ENCODE measurements at places on chromosomes 5 and 9. TPM values are rescaled to one million over a fixed set of nuclear protein-coding genes. Genes with fewer than 3 reads are reported as not detected.

DNA sequence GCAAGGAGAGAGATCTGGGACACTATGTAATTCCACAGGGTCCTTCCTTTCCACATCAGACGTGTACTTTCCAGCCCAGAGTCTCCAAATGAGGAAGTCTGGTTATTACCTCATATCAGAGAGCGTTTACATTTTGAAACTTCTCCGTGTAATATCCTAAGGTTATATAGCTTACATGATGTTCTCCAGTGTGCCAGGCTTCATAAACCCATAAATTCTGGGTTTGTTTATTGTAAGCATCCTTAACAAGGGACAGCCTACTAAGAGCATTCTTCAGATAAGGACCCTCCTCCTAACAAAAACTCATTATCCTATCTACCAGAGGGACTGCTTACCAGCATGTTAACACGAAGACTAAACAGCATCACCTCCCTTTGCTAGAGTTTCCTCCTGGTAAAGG is 17.9 kb downstream of the SRFBP1 start:
- no peak for DNase-seq

GRCh38 chr9:122320413-122320881 is 50.4 kb upstream of the PTGS1 start:
- DNase-seq: no peak

- DNase-seq: no peak
Observed at GRCh38 chr5:320524-321229, 837 bp upstream of the AHRR start.

DNA sequence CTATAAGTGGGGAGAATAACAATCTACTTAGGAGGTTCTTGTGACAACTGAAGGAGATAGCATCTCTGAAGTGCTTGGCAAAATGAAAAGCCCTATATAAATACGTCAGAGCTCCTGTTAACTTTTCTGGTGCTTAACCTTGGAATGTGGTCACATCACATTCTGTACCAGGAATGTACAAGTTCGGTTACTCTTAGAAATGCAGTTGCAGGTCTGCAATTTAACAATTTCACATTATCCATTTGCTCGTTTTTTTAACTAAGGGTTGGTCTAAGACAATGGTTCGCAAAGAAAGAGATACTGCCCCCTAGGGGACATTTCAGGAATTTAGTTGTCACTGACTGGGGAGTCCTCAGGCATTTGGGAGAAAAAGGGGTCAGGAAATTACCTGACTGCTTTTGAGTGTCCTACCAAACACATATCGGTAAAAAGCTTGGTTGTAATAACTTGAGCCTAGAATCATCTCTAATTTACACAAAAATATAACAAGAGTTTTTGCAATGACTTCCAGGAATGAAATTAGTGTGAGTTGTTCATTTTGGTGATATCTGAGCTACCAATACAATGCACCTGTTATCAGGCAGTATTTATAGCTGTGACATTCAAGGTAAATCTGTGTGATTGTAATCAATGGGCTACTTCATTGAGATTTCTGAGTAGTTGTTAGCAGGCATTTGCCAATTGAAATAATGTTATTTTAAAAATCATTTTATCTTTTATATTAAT is 5.4 kb upstream of the HBEGF start:
- DNase-seq: peak; percentile 68

DNA sequence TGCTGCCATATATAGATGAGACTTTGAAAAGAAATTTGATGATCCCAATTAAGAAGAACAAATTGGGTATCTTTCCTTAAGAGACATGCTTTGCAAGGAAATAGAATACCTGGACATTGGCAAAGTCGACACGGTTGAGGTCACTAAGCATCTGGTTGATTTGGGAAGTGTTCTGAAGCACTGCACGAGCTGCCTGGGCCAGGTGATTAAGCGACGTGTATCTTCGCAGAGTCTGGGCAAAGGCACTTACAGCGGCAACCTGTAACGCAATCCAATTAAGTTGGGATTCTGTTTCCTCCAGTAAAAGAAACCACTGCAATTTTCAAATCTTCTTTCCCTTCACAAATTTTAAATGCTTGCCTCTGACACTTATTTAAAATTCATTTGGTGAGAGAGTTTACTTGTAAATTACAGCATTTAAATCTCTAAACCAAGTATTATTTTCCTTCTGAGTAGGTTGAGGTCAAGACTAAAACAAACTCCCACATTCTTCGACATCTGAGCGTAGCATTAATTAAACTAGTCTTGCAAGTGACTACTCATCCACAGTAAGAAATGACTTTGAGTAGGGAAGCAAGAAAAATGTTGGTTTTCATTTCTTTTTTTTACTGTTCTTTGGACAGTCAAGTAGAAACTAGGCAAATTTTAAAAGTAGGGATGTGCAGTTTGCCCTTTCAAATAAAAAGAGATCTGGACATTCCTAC is 262.8 kb downstream of the RFX3 start:
- no peak for DNase-seq

DNA sequence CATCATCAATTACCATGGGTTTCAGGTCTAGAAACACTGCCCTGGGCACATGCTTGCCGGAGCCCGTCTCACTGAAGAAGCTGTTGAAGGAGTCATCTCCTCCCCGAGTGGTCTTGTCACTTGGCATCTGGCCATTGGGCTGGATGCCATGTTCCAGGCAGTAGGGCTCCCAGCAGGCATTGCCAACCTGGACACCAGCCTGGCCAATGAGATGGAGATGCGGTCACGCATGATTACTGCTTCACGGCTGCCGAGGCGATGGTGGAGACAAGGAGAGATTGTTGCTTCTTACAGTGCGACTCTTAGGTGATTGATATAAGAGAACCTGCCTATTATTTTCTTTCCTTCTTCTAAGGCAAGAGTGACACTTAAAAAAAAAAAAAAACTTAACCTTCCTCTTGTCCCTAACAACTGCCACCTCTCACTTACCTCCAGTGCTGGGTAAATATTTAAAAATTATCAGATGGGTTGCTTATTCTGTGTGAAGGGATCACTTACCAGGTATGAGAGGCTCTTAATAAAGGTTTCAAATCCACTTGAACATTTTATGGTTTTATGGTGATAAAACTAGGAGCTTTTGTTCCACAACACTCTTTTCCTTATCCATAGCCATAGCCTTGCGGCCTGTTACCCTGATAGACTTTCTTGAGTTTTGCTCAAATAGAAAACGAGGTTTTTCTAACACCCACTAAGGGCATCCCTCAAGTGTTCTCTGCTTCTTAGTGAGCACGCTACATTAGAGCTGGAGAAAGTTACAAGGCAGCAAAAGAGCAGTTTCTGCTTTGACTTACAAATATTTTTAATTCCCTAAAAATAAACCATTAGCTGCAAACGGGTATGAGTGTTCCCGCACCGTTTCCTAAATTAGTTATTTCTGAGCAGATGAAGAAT is 41.2 kb downstream of the NIM1K start:
- no peak for DNase-seq

DNA sequence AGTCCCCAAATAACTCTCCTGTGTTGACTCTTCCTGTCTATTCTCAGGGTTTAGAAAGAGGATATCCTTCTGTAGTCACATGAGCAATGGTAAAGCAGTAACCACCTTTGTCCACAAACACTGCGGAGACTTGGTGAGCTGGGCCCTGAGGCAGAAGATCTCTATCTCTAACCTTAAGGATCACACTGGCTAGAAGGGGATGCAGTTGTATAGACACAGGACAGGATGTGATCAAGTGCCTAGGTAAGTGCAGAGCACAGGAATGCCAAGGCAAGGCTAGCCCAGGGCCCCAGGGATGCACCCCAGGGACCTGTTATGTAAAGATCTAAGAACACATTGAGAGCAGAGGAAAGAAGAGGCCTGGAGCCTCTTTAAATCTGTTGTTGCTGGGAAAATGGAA is 610.5 kb downstream of the IRX1 start:
- DNase-seq: no peak

DNA sequence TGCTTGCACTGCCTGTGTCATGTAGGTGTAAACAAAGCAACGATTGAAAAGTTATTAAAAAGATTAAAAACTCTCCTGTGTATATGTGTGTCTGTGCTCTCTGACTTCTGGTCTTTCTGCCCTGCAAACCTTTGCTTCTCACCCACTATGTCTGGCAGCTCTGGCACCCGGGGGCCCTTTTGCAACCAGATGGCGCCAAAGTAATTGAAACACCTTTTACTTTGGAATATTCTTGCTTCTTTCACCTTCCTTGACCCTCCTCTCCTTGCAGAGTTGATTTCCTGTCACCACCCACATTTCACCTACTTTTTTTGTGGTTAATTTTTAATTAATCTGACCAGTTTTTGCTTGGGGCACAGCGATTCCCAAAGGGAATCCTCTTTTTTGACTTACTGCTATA is 275.5 kb downstream of the ARHGEF28 start:
- no peak for DNase-seq

DNA sequence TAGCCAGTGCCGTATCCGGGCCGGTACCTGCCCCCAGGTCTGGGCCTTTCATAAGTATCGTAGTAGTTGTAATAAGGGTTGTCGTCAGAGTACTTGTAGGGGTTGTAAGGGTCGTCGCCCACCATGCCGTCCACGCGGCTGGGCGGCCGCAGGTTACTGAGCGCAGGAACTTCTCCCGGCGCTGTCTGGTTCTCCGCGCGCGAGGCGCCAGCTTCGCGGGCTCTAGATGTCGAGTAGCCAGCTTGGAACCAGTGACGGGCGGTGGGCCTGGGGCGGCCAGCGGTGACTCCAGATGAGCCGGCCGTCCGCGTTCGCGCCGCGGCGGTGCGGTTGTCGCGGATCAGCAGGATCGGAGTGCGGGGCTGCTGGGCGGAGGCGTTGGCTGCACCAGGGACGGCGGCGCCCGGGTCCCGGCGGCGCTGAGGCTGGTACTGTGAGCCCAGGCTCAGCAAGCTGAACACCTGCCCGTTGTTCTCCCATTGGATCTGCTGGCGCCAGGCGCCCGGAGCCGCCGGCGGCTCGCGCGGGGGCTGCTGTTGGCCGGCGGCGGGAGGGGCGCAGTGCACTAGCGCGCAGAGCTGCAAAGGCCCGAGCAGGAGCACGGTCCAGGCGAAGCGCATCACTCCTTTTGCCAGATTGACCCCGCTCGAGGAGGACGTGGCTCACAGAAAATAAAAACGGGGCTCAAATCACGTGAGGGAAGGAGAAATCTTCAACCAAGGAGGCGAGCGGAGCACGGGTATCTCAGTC is 518 bp downstream of the LOX start:
- DNase-seq: no peak

- DNase-seq: no peak
Observed at GRCh38 chr9:128080206-128080605, 12.2 kb downstream of the SLC25A25 start.

DNA sequence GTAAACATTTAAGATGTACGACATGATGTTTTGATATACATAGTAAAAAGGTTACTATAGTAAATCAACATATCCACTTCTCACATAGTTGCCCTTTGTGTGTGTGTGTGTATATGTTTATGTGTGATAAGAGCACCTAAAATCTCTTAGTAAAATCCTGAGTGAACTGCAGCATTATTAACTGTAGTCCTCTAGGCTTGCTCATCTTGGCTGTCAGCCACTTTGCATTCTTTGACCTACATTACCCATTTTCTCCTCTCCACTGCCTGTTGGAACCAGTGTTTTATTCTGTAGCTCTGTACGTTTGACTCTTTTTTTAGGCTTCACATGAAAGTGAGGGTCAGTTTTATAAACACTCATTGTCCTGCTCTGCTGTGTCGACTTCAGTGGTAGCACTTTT is 24.4 kb downstream of the C5orf22 start:
- DNase-seq: no peak

GRCh38 chr9:137128158-137128861 is 10.6 kb upstream of the GRIN1 start:
- no peak for DNase-seq

GRCh38 chr5:26981750-26982149 is 56.6 kb downstream of the CDH9 start:
- no peak for DNase-seq

- no peak for DNase-seq
Observed at GRCh38 chr5:60352992-60353599, 346.9 kb downstream of the DEPDC1B start.

DNA sequence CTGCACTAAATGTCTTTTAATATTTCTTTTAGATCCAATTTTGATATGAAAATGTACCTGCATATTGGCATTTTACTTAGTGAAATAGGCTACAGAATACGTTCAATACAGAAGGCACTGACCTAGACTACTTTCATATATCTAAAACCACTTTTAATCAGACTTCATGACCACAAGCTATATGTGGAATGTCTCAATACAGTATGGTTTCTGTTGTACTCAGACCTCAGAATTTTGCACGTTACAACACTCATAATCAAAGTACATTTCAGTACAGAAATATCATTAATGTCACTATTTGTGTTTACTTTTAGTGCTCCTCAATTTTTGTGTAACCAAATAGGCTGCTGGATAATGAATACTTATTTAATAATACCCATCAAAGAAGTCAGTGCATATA is 74.8 kb downstream of the MEF2C start:
- no peak for DNase-seq

DNA sequence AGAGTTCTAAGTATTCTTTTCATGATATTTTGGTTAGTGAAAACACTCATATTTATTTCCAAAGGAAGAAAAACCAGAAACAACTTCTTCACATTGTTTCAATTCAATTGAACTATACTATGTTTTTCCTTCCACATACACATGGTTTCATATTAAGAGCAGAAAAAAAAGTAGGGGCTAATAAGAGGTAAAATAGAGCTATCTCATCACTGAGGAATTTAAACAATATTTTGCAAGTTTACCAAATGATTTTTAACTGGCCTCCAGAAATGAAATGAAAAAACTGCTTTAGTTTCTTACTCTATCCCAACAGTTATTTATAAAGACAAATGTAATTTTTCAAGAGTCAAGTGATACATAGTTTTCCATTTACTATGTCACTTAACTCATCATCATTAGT is 233.5 kb downstream of the RFX3 start:
- DNase-seq: no peak

DNA sequence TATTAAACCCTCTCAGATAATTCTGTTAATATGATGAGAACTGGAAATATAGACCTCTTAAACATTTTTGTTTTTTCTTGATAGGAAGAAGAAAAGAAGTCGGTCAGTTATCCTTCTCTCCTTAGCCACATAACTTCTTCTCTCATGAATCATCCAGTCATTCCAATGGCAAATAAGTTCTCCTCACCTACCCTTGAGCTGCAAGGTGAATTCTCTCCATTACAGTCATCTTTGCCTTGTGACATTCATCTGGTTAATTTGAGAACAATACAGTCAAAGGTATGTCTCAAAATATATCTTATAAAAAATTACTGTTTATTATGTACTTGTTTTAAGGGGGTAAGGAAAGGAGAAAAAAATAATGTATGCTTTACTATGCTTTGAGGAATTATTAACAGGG is 165.3 kb downstream of the MAN2A1 start:
- no peak for DNase-seq

- DNase-seq: no peak
Observed at GRCh38 chr9:36046923-36047322, 10.2 kb downstream of the RECK start.

DNA sequence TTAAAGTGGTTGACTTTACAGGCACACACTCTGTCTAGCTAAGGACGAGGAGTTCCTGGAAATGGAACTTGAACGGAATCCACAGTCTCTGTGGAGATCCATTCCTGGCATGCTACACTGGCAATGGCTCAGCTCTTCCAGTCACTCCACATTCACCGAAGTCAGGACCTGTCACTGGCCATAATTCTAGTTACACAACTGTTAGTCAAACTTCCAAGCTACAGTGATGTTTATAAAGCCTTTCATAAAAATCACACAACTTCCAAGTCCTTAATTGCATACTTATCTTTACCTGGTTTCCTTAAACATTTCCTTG is 15.7 kb downstream of the CDC14B start:
- DNase-seq: no peak

GRCh38 chr5:142626099-142626498 is 59.8 kb downstream of the FGF1 start:
- DNase-seq: no peak

NELFB gene
- 48.5 TPM for total RNA-seq

FANCG gene
- total RNA-seq: 24.7 TPM

ZBTB26 gene
- 4.2 TPM for total RNA-seq

SNCB gene
- total RNA-seq: 1.8 TPM

CD74 gene
- 24.3 TPM for total RNA-seq

ARL14EPL gene
- not detected for total RNA-seq
